ENCODE measurements at places on chromosomes 7 and 10.
A peak's percentile ranks its signal among the peaks of the same experiment; 100 is the strongest.

DNA sequence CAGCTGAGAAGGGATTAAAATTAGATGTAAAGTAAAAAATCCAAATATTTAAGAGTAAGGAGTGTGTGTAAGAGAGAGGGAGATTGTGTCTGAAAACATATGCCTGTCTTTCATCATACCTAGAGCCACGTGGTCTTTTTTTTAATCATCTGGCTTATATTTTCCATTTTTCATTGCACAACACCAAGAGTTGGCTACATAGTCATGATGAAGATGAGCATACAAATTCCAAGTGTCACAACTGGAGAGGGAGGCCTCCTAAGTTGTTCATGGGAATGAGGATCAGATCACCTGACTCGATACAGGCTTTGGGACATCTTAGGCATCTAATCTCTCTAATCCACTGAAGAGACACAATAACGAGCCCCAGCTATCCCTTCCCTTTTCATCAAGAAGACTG lies 47.2 kb upstream of the CCDC3 start:
- ATAC-seq: no peak

GRCh38 chr10:124367936-124368335 lies 50.8 kb downstream of the OAT start:
- ATAC-seq: no peak

DNA sequence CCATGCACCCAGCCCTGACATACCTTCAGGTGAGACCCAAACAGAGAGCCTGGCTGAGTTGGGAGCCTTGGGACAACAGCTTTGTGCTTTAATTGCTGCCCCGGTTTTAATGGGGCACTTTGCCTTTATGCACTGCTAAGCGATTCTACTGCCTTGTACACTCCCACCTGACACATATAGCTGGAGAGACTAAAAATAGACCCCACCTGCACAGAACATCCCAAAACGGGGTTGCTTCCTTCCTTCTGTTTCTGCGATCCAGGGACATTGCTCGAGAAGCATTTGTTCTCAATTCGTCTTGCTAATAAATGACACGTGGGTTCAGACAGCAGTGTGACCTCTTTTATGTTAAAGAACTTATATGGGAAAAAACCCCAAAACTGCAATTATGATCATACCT lies 258.8 kb upstream of the MYO3A start:
- no peak for ATAC-seq

DNA sequence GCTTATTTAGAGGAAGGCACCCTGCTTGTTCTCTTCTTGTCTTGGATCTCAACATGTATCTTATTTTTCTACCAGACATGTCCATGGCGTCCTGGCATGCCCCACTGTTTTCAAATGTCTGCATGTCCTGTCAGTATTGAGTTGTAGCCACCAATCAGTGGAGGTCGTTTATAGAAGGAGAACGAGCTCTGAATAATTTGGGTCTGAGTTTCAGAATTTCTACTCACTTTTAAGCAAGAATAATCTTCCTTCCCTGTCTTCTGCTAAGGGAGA lies 2.9 kb upstream of the HOXA13 start:
- no peak for ATAC-seq

DNA sequence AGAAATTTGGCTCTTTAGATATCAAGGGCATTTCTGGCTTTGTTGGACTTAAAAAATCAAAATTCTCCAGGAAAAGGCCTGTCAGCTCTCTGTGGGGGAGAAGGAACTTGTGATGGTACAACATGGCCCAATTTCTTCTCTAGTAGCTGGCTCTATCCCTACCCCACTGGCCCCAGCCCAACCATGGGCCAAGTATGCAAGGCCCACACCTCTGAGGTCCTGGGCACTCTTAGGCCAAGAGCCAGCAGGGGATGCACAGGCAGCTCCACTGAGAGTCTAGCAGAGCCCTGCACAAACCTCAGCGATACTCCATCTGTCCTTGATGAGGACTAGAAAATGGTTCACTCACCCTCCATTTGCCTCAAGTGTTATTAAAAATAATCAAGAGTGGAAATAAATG lies 261.2 kb downstream of the C7orf25 start:
- peak; percentile 28 for ATAC-seq

DNA sequence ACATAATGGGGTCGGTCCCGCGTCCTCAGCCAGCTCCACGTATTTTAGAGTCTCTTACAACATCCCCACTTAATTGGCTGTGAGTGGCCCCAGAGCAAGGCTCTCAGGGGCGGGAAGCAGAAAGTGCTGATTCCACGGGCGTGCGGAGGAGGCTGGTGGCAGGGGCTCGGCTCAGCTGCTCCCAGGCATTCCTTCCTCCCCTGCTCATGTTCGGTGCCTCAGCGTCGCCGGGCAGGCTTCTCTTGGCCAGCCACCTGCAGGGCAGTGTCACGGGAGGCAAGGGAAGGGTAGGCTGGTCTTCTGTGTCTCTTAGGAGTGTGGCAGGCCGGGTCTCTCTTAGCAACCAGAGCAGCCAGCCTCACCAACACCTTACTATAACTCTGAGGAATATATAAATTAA lies 33.8 kb downstream of the IL15RA start:
- no peak for ATAC-seq

GRCh38 chr10:116697816-116698215 lies 44.5 kb downstream of the HSPA12A start:
- ATAC-seq: no peak

DNA sequence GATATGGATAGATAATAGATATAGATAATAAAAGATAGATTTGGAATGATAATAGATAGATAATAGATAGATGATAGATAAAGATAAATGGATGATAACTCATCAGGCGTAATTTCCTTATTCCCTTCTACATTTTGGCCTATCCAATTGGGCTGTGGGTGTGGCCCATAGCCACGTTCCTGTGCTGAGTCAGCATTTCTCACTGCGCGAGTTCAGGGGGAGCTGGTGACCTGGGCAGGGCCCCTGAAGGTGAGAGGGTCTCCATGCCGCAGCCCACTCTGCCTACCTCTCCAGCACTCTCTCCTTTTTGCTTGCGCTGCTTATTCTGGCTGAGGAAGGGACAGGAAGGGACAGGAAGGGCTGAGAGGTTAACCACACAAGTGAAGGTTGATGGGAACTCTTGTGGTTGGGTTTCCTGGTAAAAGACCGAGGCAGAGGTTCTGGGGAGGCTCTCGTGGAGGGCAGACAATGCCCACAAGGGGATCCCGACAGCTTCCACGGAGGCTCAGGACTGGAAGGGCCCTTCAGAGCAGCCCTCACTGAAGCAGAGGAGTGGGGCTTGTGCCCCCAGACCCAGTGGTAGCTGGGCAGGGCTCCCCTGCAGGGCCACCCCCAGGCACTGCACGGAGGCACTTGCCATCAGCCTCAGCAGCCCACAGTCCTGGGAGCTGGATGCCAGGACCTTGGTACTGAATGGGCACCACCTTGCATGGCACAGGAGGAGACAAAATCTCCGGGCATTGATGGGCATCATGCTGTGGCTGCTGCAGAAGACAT lies 247.3 kb upstream of the PITRM1 start:
- peak; percentile 56 for ATAC-seq

- ATAC-seq: no peak
Observed at GRCh38 chr10:23461557-23461956, 22.7 kb downstream of the OTUD1 start.

DNA sequence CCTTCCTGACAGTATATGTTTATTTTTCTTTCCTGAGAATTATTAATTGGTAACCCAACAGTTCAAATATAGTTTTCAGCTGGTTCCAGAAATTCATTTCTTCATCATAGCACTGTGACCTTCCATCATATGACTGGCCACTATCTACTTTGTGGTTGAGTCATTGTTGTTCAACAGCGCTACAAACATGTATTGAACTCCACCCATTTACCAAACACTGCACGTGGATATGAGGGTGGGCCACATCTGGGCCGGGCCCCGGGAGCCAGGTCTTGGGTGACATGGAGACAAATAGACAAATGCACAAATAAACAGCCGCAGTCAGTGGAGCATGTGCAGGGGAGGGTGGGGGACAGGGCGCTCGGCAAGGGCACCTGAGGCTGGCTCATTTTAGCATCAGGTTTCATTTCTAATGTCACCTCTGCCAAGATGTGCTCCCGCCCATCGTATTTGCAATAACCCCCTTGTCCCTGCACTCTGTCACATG lies 24.0 kb upstream of the EEPD1 start:
- no peak for ATAC-seq

DNA sequence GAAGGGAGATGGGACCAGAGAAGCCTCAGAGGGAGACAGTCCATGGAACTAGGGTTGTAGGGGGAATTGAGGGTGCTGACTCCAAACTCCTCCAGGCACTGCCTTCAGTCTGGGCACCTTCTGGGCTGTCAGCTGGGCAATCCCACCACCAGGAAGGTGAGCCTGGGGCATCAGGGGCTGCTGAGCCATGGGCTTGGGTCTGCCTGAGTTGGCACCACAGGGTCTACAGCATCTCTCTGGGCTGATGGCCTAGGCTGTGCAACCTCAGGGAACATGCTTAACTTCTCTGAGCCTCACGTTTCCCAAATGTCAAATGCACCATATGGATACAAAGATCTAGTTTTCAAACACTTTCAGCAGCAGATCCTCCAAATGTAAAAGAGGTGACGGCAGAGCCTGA lies 46.8 kb upstream of the PRLHR start:
- no peak for ATAC-seq

GRCh38 chr10:49827297-49827696 lies 65.2 kb upstream of the OGDHL start:
- ATAC-seq: no peak

DNA sequence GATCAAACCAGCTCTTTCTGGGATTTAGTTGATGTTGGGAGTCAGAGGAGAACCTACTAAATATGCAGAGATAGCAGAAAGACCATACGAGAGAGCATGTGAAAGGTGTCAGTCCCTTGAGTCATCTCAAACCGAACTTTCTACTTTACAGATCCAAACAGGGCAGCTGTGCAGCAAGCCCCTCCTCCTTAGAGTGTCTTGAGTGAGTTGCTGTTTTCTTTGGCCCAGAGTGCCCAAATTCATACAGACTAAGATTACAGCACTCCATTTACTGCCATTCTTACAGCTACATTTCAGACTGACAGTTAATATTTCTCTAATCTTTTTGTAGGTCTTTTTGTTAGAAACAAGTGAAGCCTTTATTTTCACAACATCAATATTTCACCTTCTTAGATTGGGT lies 53.4 kb downstream of the NRCAM start:
- no peak for ATAC-seq

GRCh38 chr7:81822811-81823210 lies 53.0 kb upstream of the HGF start:
- ATAC-seq: no peak
